ENCODE measurements at places on chromosomes 1 and 21.

- H3K36me3 ChIP-seq: no peaks in the 10 kb centered on the region
- H3K4me1 ChIP-seq: no peaks in the 10 kb centered on the region
- H3K4me3 ChIP-seq: no peak overlapping the region
- H3K27ac ChIP-seq: no peak overlapping the region
Measured at GRCh38 chr1:29500041-29500440, 263.7 kb downstream of the PTPRU start.

GRCh38 chr1:204143276-204144041 is 8.4 kb downstream of the ETNK2 start:
- DNase-seq: no peak
- no peak overlapping the region for H3K27ac ChIP-seq
- H3K36me3 ChIP-seq: peaks cover 2% of the 10 kb centered on the region
- H3K4me3 ChIP-seq: no peak overlapping the region

DNA sequence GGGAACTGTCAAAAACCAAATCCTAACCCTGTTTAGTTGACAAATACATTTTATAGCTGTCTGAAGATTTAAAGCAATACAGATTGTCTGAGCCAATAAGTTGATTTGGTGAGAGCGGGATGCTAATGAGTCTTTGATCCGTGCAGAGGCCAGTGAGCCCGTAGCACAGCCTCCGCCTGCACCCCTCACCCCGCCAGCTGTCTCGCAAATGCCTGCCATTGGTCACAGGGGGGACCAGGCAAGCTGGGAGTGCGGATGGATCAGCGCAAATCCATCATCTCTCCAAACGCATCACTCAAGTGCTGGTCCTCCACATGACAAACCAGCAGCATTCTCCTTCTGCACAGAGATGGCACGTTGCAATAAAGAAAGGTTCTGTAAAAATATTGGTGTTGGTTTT is 51.0 kb downstream of the ZBTB18 start:
- DNase-seq: no peak
- no peaks in the 10 kb centered on the region for H3K36me3 ChIP-seq
- H3K4me3 ChIP-seq: no peak overlapping the region
- H3K4me1 ChIP-seq: peaks cover 8% of the 10 kb centered on the region
- peaks cover 33% of the 10 kb centered on the region for H3K27me3 ChIP-seq
- no peak overlapping the region for H3K27ac ChIP-seq

- H3K27me3 ChIP-seq: no peaks in the 10 kb centered on the region
- H3K36me3 ChIP-seq: peaks cover 4% of the 10 kb centered on the region
- no peak for DNase-seq
- H3K4me1 ChIP-seq: no peaks in the 10 kb centered on the region
- H3K4me3 ChIP-seq: no peak overlapping the region
Measured at GRCh38 chr1:85629532-85629920, 49.0 kb downstream of the CCN1 start.

GRCh38 chr1:10280439-10281350 is 70.3 kb downstream of the KIF1B start:
- peaks cover 30% of the 10 kb centered on the region for H3K36me3 ChIP-seq
- no peak for DNase-seq
- H3K4me1 ChIP-seq: peaks cover 21% of the 10 kb centered on the region
- H3K27ac ChIP-seq: no peak overlapping the region
- H3K4me3 ChIP-seq: no peak overlapping the region
- no peaks in the 10 kb centered on the region for H3K27me3 ChIP-seq

DNA sequence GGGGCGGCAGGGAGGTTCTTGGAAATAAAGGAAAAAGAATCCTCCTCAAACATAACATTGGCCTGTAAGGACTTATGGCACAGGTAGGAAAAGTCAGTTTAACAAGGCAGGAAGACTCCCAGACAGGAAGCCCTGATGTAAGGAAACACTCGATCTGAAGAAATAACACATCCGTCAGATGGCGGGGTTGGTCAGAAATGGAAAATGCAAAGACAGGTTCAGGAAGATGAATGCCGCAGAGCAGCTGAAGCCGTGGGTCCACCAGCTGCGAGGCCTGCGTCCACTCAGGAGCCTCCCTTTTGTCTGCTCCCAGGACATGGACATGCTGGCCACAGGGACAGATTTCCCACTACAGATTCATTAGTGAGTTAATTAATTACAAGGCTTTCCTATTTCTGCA is 3.8 kb downstream of the RSPH1 start:
- H3K4me3 ChIP-seq: no peak overlapping the region
- peaks cover 17% of the 10 kb centered on the region for H3K4me1 ChIP-seq
- H3K27ac ChIP-seq: no peak overlapping the region
- DNase-seq: no peak
- no peaks in the 10 kb centered on the region for H3K36me3 ChIP-seq
- no peaks in the 10 kb centered on the region for H3K27me3 ChIP-seq

GRCh38 chr21:30146558-30147282 is 19.9 kb downstream of the CLDN17 start:
- H3K27me3 ChIP-seq: no peaks in the 10 kb centered on the region
- H3K27ac ChIP-seq: no peak overlapping the region
- no peaks in the 10 kb centered on the region for H3K36me3 ChIP-seq
- H3K4me1 ChIP-seq: no peaks in the 10 kb centered on the region

GRCh38 chr1:174068000-174068399 is 45.8 kb upstream of the RC3H1 start:
- DNase-seq: no peak
- no peak overlapping the region for H3K4me3 ChIP-seq
- H3K27ac ChIP-seq: no peak overlapping the region
- H3K36me3 ChIP-seq: no peaks in the 10 kb centered on the region
- no peaks in the 10 kb centered on the region for H3K4me1 ChIP-seq

DNA sequence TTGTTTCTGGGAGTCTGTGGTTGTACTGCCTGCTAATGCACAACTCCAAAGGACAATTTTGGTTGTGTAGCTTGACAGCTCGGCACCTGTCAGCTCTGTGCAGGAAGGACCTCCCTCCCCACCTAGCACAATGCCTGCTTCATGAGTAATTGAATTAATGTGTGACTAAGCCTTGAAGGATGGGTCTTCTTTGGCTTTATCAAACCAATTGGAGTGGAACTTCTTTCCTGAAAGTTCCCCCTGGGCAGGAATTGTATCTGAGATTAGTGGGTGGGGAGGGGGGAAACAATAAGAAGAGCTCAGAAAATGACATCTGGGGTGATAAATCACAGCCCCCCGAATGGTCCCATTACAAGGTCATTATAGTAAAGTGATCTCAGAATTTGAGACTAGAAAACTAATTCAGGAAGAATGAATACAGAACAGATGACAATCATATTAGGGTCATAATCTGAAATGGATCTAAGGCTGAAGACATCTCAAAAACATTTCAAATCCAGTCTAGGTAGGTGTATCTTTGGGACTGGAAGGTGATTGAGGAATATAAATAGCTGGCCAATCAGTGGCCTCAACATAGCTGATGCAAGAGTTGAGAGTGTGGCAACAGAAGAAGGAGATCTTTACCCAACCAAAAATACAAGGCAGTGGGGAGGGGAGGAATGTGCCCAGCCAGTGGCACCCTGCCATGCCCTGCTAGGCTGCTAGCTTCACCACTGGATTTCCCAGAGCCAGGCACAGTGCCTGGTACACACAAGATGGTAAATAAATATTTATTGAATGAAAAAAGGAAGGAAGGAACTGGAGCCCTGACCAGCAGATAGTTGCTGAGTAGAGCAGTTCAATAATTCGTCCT is 10.1 kb upstream of the SESN2 start:
- H3K27ac ChIP-seq: peak overlapping the region; percentile 83
- DNase-seq: no peak
- no peaks in the 10 kb centered on the region for H3K36me3 ChIP-seq
- H3K27me3 ChIP-seq: no peaks in the 10 kb centered on the region

DNA sequence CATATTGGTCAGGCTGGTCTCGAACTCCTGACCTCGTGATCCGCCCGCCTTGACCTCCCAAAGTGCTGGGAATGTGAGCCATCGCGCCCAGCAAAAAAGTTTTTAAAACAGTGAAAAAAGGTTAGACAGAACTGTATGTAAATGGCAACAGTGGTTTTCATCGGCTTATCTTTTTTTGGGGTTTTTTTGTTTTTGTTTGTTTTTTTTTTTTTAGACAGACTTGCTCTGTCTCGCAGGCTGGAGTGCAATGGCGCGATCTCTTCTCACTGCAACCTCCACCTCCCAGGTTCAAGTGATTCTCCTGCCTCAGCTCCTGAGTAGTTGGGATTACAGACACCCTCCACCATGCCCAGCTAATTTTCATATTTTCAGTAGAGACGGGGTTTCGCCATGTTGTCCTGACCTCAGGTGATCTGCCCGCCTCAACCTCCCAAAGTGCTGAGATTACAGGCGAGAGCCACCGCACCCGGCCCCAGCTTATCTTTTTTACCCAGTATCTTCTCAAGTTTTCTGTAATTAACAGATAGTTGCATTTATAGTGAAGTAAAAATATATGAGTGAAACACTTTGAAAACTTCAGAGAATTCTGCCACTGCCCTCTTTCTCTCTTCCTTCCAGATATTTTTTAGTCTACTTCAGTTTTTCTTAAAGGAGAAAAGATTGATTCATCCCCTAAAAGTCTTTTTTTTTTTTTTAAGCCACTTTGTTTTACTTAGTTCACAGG is 13.1 kb downstream of the TIMM17A start:
- DNase-seq: no peak
- H3K4me1 ChIP-seq: peaks cover 5% of the 10 kb centered on the region
- H3K4me3 ChIP-seq: no peak overlapping the region
- H3K27me3 ChIP-seq: no peaks in the 10 kb centered on the region

DNA sequence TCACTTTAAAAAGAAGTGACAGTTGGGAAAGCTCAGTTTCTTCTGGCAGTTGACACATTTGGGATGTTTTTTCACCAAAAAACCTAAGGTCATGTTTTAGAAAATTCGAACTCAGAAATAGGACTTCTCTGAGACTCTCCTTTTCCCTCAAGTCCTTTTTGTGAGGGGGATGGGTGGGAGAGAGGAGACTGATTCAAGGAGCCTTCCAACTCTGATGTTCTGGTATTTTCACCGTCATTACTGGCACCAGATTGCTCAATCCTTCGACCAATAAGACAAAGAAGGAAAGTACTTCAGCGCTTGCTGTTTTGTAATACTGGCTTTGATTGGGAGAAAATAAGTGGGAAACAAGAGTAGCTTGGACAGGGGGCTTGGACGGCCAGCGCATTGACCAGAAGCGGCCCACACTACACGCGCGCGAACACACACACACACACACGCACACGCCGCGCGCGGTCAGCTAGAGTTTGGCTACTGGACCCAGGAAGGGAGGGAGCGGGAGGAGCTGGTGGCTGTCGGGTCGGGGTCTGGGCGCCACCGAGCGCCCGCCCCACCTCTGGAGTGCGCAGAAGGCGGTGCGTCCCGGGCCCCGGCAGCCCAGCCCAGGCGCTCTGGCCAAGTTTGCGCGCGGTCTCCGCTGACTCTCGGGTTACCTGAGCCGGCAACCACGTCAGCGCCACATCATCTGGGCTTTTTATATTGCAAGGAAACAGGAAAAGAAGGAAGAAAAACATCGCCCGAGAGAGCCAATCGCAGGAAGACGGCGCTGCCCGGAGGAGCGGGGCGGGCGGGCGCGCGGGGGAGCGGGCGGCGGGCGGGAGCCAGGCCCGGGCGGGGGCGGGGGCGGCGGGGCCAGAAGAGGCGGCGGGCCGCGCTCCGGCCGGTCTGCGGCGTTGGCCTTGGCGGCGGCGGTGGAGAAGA is at the start of gene KCNK1:
KCNK1 (plus strand) TSS at position 855 of the 921 bp plus-strand sequence; CDS start at position 921, 66 bp downstream.
- H3K4me1 ChIP-seq: peaks cover 22% of the 10 kb centered on the region
- no peaks in the 10 kb centered on the region for H3K27me3 ChIP-seq
- peak within 1 kb of the TSS; percentile 57 for H3K4me3 ChIP-seq
- H3K36me3 ChIP-seq: no peaks in the 10 kb centered on the region

DNA sequence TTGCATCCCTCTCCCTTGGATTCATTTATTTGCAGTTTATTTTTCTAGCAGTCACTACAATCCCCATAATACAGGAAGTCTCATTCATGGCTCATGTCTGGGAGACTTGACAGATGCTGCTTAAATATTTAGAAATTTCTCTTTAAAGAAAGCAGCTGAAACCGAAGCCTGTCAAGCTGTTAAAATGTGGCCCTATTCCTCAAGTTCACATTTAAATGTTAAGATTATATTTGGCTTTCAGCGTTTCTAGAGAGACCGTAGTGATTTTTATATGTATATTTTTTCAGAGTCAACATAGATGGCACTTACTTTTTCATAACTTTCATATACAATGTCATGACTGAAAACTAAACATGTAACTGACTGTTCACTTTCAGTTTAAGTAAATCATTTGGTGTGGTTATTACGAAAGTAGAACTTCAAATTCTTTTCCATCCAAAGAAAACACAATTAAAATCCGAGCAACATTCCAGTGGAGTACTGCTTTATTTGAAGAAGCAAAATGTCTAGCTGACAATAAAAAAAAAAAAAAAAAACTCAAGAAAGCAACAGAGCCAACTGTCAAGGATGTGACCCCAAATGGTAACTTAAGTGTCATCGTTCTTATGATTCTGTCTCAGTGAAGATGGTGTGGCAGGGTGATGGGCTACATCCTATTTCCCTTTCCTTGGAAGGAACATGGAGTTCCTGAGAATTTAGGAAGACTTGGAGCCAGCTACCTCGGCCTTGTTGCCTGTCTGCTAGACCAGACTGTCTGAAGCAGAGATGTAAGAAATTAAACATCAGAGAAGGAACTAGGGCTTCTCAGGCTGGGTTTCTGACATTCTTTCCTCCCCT is 37.8 kb downstream of the MIS18A start:
- H3K4me3 ChIP-seq: peak overlapping the region; percentile 26
- peak overlapping the region; percentile 58 for H3K27ac ChIP-seq
- no peaks in the 10 kb centered on the region for H3K36me3 ChIP-seq
- peak; percentile 79 for DNase-seq
- peaks cover 17% of the 10 kb centered on the region for H3K4me1 ChIP-seq
- H3K27me3 ChIP-seq: no peaks in the 10 kb centered on the region

DNA sequence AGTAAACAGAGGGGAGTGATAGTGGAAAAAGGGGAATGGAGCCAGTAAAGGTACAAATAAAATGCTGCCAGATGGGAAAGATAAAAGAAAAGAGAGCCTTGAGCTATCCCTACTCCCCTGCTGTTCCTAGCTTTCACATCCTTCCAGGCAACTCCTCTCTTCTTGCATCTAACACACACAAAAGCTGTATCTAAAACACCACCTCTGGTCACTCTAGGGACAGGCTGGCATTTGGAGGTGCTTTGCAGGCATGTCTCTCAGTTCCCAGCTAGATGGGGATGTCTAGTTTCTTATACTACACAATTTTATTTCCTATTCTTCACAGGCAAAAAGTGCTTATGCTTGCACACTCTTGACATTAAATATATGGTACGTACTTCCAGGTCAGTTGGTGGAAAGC is 185.1 kb upstream of the ST6GALNAC5 start:
- H3K27me3 ChIP-seq: no peaks in the 10 kb centered on the region
- no peak overlapping the region for H3K4me3 ChIP-seq
- peaks cover under 1% of the 10 kb centered on the region for H3K4me1 ChIP-seq
- no peak overlapping the region for H3K27ac ChIP-seq
- no peaks in the 10 kb centered on the region for H3K36me3 ChIP-seq

DNA sequence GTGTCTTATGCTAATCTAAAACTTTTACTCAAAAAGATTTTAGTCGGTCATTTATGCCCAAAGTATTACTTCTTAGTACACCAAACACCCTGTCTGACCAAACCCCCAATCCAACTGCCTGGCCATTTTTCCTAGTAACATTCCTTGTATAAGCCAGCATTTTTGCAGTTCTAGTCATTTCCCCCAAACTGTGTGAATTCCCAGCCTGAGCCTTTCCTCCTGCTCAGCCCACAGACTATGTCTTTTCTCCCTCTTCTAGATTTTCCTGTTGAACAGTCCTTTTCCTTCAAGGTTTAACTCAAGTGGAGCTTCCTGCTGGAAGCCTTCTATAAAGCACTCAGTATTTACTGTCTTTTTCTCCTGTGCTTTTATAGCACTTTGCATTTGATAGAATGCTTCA is 843.8 kb downstream of the USP25 start:
- no peak overlapping the region for H3K27ac ChIP-seq
- DNase-seq: no peak
- H3K36me3 ChIP-seq: no peaks in the 10 kb centered on the region
- H3K27me3 ChIP-seq: no peaks in the 10 kb centered on the region

- no peaks in the 10 kb centered on the region for H3K27me3 ChIP-seq
- no peak overlapping the region for H3K27ac ChIP-seq
- no peak for DNase-seq
- H3K36me3 ChIP-seq: peaks cover 100% of the 10 kb centered on the region
Measured at GRCh38 chr1:32783851-32784250, 33.3 kb downstream of the YARS1 start.
